CD4-positive, alpha-beta T cell treated with Interferon gamma for 1 hour (primary cell): ENCODE measurements at places on chromosomes 4 and X.

DNA sequence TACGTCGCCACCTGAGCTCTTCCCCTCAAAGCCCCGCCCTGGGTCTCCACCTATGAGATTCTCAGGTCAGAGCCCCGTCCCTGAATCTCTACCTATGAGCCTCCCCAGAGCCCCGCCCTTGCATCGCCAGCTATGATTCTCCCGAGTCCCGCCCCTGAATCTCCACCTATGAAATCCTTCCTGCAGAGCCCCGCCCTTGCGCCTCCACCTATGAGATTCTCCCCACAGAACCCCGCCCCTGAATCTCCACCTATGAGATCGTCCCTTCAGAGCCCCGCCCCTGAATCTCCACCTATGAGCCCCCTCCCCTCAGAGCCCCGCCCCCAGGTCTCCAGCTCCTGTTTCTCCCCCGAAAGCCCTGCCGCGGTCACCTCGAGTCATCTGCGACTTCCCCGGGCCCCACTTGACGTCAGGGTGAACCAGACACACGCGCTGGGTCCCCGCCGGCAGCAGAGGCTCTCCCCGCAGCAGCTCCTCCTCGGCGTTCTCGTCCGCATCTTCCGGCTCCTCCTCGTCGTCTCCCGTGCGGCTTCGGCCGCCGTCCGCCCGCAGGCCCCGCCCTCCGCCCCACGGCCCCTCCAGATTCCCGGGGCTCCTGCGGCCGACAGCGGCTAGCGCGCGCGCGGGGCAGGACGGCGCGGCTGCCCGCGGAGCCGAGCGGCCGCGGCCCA lies 393 bp downstream of the GTPBP6 start:
- peak; percentile 99 for DNase-seq

- DNase-seq = no peak
Observed at GRCh38 chr4:183506389-183506735, 1.5 kb downstream of the ING2 start.

DNA sequence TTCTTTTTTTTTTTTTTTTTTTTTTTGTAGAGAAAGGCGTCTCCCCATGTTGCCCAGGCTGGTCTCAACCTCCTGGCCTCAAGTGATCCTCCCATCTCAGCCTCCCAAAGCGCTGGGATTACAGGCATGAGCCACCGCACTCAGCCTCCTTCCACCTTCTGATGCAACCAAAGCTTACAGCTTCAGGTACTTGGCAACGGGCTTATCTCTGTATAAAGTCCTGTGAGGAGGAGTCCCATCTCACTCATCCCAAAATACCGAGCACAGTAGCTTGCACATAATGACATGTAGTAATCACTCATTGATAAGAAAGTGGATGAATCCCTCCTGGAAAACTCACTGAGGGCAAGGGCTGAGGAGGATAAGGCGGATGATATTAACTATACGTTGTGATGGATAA lies 19.1 kb downstream of the IRF2 start:
- DNase-seq = no peak

- DNase-seq = no peak
Observed at GRCh38 chr4:153409412-153409811, 56.7 kb upstream of the TMEM131L start.

GRCh38 chr4:89269121-89269666 lies 38.4 kb downstream of the GPRIN3 start:
- no peak for DNase-seq
